ENCODE measurements at places on chromosomes 5 and 9. TPM values are rescaled to one million over a fixed set of nuclear protein-coding genes. Genes with fewer than 3 reads are reported as not detected.

The CD74 gene
- polyA plus RNA-seq = 211 TPM

The CATSPER3 gene
- 1.1 TPM for polyA plus RNA-seq

The ADAMTSL2 gene
- 7.5 TPM for polyA plus RNA-seq

The TEX48 gene
- polyA plus RNA-seq = not detected

The LCN1 gene
- polyA plus RNA-seq = not detected

The FSD1L gene
- polyA plus RNA-seq = 2.7 TPM

The SGCD gene
- 19.4 TPM for polyA plus RNA-seq

DNA sequence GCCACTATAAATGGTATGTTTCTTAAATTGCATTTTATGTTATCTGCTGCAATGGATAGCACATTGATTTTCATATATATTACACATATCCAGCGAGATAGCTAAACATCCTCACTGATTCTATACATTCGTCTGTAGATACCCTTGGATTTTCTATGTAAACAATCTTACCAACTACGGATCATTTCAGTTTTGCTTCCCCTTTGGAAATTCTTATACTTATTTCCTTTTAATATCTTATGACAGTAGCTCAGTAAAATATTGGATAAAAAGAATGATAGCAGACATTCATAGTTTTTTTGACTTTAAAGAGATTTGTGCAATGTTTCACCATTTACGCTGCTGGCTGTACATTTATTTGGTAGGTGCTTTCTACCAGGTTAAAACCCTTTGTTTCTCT, 254.9 kb downstream of the SYK start:
- no peak overlapping the region for H3K4me3 ChIP-seq
- H3K36me3 ChIP-seq = no peaks in the 10 kb centered on the region
- H3K27me3 ChIP-seq = no peaks in the 10 kb centered on the region
- peaks cover 18% of the 10 kb centered on the region for H3K4me1 ChIP-seq
- H3K27ac ChIP-seq = no peak overlapping the region

GRCh38 chr9:34484678-34485077, 26.1 kb downstream of the DNAI1 start:
- H3K27me3 ChIP-seq = no peaks in the 10 kb centered on the region
- H3K27ac ChIP-seq = no peak overlapping the region
- no peaks in the 10 kb centered on the region for H3K36me3 ChIP-seq
- no peak overlapping the region for H3K4me3 ChIP-seq
- DNase-seq = no peak

DNA sequence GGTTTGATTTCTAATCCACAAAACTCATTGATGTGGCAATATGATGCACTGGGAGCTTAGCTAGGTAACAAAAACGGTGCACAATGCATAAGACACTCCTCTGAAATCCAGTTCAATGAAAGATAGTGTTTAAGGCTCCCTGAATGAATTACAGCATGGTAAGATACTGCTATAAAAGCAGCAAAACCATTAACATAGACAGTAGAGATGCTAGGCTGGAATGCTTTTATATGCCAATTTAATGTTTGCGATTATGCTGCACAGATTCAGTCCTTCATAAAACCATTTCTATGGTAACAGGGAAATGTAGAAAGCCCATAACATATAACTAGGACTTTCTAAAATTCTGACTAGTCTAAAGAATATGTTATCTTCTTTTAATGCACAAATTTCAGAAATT, 180.8 kb upstream of the NUDT12 start:
- H3K4me3 ChIP-seq = no peak overlapping the region
- no peak for DNase-seq
- no peaks in the 10 kb centered on the region for H3K36me3 ChIP-seq

DNA sequence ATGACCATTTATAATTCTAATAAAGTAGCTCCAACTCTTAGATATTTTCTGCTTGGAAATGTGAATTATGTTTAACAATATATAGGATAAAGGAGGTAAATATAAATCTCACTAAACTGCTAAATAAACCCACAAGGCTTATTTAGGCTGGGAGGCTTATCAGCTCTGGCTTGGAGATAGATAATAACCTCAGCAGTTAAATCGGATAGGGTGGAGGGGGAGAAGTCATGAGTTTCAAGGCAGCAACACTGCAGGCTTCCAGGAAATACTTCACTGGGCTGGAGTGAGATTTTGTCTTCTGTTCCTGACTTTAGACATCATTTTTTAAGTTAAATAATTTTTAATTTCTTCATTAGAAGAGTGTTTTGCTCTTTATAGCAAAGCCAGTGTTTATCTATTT, 80.0 kb upstream of the ITGA2 start:
- H3K27me3 ChIP-seq = no peaks in the 10 kb centered on the region
- peak overlapping the region; percentile 46 for H3K27ac ChIP-seq
- H3K36me3 ChIP-seq = peaks cover 10% of the 10 kb centered on the region
- peaks cover 25% of the 10 kb centered on the region for H3K4me1 ChIP-seq
- H3K4me3 ChIP-seq = no peak overlapping the region

GRCh38 chr5:157222506-157223230, 42.0 kb downstream of the ITK start:
- no peaks in the 10 kb centered on the region for H3K36me3 ChIP-seq
- H3K4me3 ChIP-seq = no peak overlapping the region
- H3K4me1 ChIP-seq = no peaks in the 10 kb centered on the region
- peaks cover 2% of the 10 kb centered on the region for H3K27me3 ChIP-seq
- no peak for DNase-seq

DNA sequence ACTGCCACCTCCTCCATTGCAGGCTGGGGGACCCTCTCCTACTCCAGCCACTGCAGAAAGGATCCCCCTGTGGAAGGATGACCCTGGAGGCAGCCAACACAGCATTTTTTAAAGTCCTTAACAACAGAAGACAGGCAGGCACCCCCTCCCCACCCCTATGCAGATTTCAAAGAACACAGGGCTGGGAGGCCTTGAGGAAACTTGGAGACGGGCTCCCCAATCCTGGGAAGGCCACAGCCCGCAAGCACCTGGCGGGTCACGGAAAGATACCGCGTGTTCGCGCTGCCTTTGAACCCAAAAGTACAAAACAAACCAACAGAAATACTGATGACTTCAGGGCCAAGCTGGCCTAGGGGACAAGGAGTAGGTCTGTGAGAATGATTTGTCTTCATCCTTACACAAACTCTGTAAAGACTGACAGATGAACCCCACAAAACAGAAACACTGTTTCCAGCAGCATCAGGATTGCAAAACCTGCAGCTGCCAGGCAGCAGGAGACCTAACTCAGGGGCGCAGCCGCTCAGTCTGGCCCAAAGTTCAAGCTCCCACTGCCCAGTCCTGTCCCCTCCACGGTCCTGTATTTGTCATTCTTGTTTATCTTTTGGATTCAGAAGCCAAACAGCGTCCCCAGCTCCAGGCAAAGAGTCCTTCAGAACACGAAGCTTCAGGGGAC, 13.8 kb downstream of the VAV2 start:
- no peaks in the 10 kb centered on the region for H3K36me3 ChIP-seq
- no peaks in the 10 kb centered on the region for H3K27me3 ChIP-seq
- H3K4me1 ChIP-seq = peaks cover 18% of the 10 kb centered on the region
- H3K4me3 ChIP-seq = no peak overlapping the region
- no peak for DNase-seq
- H3K27ac ChIP-seq = peak overlapping the region; percentile 49

DNA sequence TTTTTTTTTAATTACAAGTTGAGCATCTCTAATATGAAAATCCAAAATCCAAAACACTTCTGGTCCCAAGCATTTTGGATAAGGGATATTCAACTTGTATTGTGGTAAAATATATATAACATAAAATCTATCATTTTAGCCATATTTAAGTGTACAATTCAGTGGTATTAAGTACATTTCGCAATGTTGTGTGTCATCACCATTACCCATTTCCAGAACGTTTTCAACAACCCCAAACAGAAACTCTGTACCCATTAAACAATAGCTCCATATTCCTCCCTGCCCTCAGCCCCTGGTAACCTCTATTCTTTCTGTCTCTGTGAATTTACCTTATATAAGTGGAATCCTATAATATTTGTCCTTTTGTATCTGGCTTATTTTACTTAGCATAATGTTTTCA, 24.9 kb downstream of the TICAM2 start:
- peaks cover 9% of the 10 kb centered on the region for H3K4me1 ChIP-seq
- no peak for DNase-seq
- H3K36me3 ChIP-seq = no peaks in the 10 kb centered on the region
- H3K4me3 ChIP-seq = no peak overlapping the region

DNA sequence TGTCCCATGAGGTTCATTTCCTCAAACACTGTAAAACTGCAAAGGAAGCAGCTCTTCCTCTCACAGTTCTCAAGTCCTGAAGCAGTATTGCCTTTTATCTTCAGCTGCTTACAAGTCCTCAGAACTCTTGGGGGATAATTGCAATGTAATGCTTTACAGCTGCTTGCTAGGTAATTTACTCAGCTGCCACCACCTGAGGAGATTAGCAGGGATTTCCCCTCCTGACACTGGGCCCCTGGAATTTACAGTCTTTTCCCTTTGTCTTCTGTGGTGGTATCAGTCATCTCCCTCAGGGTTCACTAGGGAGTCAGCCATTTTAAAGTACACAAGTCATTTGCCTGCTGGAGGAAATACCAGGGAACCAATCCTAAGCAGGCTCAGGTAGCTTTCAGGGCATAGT, 754.3 kb upstream of the GRAMD2B start:
- no peaks in the 10 kb centered on the region for H3K4me1 ChIP-seq
- H3K27ac ChIP-seq = no peak overlapping the region
- no peak for DNase-seq
- no peak overlapping the region for H3K4me3 ChIP-seq
- no peaks in the 10 kb centered on the region for H3K36me3 ChIP-seq
- H3K27me3 ChIP-seq = no peaks in the 10 kb centered on the region

GRCh38 chr5:176986280-176986679, 20.3 kb downstream of the UIMC1 start:
- no peak overlapping the region for H3K27ac ChIP-seq
- H3K27me3 ChIP-seq = no peaks in the 10 kb centered on the region
- peaks cover 4% of the 10 kb centered on the region for H3K36me3 ChIP-seq
- no peaks in the 10 kb centered on the region for H3K4me1 ChIP-seq
- DNase-seq = no peak
- no peak overlapping the region for H3K4me3 ChIP-seq

DNA sequence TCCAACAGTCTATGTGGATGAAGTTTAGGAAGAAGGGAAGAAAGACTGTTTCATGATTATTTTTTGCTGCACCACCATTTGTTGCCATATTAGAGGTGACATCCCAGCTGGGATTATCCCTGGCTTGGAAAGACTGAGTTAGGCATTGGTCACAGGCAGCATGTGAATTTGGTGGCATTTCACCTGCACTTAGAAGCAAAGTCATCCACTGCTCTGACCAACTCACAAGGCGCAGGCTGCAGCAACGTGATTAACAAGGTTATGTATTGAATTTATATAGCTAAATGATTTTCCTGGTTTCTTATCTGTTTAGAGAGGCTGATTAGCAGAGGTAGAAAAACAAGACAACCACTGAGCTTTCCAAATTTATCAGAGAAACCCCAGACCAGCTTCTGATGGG, 2.7 kb downstream of the FYB1 start:
- DNase-seq = no peak
- no peak overlapping the region for H3K4me3 ChIP-seq
- no peaks in the 10 kb centered on the region for H3K27me3 ChIP-seq

Data from heart right ventricle (tissue), 16 donors.